ENCODE measurements at places on chromosomes 1 and 21.
A peak's percentile ranks its signal among the peaks of the same experiment; 100 is the strongest.

DNA sequence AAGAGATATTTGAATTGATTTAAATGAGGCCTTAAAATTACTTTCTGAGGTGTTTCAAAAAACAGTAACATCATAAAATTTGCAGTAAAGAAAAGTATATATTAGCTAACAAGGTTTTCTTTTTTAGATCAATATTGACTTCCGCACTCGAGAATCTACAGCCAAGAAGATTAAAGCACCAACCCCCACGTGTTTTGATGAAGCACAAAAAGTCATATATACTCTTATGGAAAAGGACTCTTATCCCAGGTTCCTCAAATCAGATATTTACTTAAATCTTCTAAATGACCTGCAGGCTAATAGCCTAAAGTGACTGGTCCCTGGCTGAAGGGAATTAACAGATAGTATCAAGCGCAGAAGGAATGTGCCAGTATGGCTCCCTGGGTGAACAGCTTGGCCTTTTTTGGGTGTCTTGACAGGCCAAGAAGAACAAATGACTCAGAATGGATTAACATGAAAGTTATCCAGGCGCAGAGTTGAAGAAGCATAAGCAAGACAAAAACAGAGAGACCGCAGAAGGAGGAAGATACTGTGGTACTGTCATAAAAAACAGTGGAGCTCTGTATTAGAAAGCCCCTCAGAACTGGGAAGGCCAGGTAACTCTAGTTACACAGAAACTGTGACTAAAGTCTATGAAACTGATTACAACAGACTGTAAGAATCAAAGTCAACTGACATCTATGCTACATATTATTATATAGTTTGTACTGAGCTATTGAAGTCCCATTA, 3.6 kb downstream of the RGS1 start:
- peak; percentile 6 for DNase-seq

DNA sequence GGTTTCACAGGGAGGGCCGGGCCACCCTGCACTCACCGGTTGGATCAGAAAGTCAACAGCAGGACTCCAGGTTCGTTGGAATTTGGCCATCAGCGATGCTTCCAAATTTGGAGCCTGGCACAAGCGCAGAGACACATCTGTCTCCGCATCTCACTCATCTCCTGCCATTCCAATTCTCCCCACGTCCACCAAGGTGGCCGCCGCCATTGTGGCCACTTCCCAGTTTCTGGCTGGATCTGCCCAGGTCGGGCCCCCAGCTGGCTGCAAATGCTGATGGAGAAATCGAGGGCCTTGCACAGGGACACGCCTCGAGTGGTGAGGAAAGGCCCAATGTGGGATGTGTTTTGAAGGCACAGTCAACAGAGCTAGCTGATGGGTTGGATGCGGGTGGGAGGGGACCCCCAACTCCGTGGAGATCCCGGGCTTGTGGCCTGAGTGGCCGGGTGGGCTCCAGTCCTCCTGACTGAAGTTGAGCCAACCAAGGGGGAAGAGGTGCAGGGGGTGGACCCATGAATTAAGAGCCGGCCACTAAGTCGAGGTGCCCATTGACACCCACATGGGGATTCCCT, 102.7 kb downstream of the CRYAA start:
- no peak for DNase-seq

DNA sequence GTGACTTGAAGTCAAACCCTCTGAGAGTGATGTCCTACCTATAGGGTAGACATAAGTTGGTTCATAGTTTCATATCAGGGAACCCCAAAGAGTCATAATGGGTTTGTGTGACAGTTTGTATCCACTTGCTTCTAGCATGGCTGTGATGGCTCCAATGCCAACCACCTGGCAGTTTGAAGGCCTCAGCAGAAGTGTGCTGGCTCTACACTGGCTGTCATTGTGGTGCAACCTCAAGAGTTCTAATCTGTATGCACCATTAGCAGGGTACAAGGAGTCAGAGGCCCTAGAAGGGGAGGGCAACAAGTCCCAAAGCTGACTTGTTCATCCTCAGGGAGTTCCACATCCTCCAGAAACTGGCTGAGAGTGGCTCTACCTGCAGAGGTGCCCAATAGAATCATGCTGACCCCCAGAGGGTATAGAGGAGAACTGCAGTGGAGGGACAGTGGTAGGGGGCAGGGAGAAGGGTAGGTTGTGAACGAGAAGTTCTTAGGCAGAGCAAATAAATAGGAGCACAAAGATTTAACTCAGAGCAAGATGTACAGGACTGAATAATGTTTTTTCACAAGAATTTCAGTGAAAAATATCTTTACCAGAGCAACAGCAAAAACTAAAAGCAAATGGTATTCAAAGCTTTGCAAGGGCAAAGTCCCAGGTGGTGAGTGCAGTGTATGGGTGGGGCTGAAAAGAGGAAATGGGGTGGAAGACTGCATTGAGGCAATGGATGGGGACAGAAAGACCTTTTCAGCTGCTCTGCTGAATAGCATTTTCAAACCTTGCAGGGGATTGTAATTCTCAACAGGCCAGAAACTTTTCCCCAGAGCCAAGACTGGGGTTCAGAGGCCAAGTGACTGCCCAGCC, 3.2 kb downstream of the FCRL2 start:
- no peak for DNase-seq

GRCh38 chr1:226131639-226132038, 54.9 kb downstream of the ACBD3 start:
- no peak for DNase-seq

DNA sequence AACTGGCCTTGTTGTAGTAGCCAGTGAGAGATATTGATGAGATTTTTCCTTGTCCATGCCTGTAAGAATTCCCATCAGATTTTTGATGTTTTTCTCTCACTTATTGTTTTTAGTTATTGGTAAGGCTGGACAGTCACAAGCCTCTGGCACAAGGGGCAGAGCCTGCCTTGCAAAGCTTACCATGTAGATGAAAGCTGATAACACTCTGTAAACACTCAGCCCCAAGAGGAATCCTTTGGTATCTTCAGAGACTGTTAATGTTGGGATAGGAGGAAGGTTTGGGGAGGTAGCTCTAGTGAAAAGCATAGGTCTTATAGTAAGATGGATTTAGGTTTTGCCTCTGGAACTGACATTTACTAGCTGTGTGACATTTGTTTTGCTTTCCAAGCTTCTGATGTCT, 37.7 kb downstream of the MARK1 start:
- peak; percentile 7 for DNase-seq

GRCh38 chr1:240362826-240363225, 249.1 kb downstream of the GREM2 start:
- DNase-seq, result no peak

GRCh38 chr1:167645625-167646414, 15.8 kb downstream of the RCSD1 start:
- no peak for DNase-seq

- no peak for DNase-seq
Measured at GRCh38 chr1:40692429-40692895, 958 bp downstream of the NFYC start.

DNA sequence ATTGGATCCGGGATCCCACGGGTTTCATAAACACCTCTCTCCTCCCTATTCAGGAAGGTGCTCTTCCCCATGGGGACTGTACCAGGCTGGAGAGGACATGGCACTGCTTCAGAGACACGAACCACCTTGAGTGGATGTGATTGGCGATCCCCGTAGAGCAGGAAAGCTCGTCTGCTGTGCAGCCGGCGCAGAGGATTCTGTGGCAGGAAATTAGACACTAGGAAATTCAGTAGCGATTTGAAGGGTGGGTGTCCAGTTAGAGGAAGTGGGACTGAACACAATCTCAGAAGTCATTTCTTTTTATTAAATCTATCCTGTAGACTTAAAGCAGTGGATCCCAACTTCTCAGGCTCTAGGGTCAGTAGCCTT, 767 bp downstream of the PDIK1L start:
- DNase-seq, result no peak

DNA sequence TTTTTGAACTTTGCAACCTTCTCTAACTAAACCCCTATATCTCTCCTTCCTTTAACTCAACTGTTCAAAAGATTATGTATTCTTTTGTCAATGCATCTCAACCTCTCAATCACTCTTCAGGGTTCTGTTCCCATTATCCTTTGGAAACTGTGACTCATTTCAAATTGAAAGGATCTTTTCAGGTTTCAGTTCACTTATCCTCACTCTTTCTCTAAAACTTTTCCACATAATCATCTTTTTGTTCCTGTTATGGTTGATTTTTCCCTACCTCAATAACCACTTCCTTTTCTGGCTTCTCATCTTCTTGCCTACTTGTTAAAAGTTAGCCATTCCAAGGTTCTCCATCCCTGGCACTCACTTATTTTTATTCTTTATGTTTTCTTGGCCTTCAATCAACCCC, 56.2 kb upstream of the NUF2 start:
- DNase-seq, result no peak

All from SK-N-DZ (cell line).